ENCODE measurements at places on chromosomes 7 and 10.

DNA sequence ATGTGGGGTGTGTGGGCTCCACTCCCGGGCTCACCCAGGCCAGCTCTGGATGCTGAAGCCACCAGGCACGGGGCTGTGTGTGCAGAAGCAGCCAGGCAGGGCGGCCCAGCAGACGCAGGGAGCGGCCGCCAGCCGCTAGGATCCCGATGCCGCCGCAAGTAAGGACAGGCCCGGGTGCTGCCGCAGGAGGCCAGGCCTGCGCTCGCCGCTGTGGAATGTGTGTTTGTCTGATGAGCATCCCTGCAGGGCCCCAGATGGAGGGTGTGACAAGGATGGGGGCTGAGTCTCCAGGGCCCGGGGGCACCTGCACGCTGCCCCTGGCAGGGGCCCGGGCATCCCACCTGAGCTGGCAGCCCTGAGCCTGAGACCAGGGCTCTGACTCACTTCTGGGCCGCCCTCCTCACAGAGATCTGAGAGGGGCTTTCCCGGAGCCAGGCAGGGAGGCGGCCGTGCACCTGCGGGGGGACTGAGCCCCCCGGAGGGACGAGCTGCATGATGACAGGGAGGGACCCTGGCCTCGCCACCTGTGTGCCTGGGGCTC is 101.5 kb downstream of the FOXL3 start:
- DNase-seq: no peak

GRCh38 chr7:31432176-31432575 is 81.7 kb upstream of the ITPRID1 start:
- DNase-seq: no peak

- no peak for DNase-seq
Observed at GRCh38 chr10:81215498-81215897, 659.5 kb upstream of the NRG3 start.

GRCh38 chr7:75691793-75692543 is 46.8 kb downstream of the HIP1 start:
- DNase-seq: no peak

- DNase-seq: no peak
Observed at GRCh38 chr10:78651287-78651686, 417.5 kb upstream of the ZMIZ1 start.

DNA sequence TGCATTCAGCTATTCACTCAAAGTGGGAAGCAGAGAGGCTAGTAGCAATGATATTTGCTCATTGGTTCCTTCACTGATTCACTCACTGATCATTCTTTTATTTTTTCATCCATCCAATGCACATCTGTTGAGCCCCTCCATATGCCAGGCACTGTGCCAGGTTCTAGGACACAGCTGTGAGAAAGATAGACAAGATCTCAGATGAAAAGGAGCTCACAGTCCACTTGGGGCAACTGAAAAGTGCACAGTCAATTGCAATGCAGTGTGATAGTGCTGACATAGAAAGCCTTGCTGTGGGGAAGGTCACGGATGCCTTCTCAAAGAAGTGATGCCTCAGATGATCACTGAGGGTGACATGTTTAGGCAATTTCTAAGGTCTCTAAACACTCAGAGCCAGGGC is 262.3 kb downstream of the PTEN start:
- DNase-seq: no peak

DNA sequence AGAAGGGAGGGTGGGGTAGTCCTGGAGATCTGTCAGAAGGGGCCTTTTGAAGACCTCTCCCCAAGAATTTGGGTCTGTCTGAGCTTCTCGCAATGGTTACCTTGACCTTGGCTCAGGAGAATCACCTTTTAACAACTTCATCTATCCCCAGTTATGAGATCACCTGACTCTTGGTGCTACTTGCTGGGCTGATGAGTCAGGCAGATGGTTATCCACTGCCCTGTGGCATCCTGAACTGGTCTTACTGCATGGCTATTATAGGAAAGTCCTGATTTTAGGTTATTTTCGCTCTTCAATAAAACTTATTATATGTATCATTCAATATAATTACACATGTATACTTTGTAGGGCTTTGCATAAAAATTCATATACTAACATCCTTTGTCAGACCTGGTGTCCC is 274.7 kb downstream of the GFRA1 start:
- no peak for DNase-seq

DNA sequence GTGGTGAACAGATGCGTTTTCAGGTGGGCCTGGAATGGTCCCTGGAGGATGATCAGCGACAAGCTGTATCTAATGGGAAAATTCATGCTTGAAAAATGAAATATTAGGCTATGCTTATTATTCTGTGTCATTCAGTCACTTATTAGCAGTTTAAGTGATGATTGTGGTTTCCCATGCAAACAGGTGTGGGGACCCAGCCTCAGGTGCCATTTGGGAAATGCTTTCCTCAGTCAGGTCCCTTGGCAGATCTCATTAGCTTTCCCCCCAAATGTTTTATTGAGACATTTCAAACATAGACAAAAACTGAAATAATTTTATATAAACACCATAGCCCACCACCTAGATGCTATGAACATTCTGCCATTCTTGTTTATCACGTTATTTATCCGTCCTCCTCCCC is 411 bp upstream of the SNX10 start:
- no peak for DNase-seq

DNA sequence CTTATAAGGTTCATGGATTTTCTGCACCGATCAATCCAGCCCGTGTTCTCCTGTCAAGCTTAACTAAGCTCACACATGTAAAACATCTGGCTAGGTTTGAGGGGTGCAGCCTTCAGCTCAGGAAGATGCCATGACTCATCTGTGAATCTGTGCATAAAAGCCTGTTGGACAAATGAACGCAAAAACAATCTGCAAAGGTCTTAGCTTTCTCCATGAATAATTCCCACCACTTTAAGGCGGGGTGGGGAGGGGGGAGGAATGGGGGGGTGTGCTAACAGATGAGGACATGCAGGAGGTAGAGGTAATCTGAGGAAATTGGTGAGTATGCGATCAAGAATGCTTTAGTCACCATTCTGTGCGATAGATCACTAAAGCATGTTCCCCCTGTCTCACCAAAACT is 4.8 kb downstream of the DOCK4 start:
- no peak for DNase-seq

- no peak for DNase-seq
Observed at GRCh38 chr10:4635883-4636282, 190.1 kb upstream of the AKR1E2 start.

- no peak for DNase-seq
Observed at GRCh38 chr7:70947181-70947580, 184.8 kb upstream of the GALNT17 start.

- no peak for DNase-seq
Observed at GRCh38 chr7:107592361-107593024, 12.4 kb downstream of the BCAP29 start.

- DNase-seq: no peak
Observed at GRCh38 chr7:33355386-33355785, 226.0 kb downstream of the BBS9 start.

GRCh38 chr10:73997461-73997786 is 492 bp upstream of the VCL start:
- DNase-seq: peak; percentile 57

DNA sequence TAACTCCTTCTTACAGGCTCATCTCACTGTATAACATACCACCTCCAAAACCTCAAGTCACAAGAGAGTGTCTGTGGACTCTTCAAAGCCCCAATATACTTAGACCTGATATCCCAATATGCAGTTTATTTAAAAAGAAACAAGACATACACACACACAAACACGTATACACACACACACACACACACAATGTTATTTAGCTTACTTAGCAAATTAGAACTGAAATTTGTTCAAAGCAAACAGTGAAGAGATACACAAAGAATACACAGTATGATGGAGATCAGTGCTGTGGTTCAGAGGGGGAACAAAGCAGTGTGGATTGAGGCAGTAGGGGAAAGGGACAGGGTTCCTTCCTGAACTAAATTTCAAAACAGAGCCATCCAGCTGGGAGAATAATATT is 807.2 kb downstream of the IPMK start:
- DNase-seq: no peak

- DNase-seq: no peak
Observed at GRCh38 chr10:13528875-13529713, at the start of gene BEND7. Gene BEND7 (minus strand): TSS chr10:13529014. CDS start chr10:13528533, 481 bp downstream.

- DNase-seq: no peak
Observed at GRCh38 chr7:74479961-74480829, 26.5 kb downstream of the GTF2IRD1 start.

GRCh38 chr7:141788296-141788695 is 1.7 kb upstream of the TAS2R5 start:
- no peak for DNase-seq

DNA sequence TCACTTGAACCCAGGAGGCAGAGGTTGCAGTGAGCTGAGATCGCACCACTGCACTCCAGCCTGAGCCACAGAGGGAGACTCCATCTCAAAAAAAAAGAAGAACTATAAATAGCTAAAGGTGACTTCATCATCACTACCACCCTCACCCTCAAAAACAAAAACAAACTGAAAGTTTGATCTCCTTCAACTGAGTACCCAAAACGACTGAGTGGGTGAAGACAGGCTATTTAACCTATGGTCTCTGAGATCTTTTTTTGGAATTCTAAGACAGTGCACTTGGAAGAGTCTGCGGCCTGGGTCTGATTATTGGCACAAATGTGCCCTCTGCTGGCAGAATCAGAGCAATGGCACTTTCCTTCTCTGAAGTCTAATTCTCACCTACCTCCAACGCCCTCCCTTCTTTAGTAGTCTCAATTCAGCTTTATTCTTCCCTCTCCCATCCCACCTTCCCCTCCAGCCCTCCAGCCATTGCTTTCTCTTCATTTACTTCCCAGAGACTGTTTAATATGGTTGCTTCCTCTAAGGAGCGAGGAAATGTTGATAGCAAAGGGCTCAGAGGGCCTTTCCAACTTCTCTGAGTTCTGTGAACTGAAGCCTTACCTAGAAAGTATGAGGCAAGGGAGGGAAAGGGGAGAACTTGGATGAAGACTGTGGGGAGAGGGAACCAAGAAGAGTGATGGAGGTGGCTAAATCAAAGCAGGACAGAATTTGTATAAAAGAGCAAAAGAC is 2.9 kb upstream of the MYOZ1 start:
- peak; percentile 17 for DNase-seq

DNA sequence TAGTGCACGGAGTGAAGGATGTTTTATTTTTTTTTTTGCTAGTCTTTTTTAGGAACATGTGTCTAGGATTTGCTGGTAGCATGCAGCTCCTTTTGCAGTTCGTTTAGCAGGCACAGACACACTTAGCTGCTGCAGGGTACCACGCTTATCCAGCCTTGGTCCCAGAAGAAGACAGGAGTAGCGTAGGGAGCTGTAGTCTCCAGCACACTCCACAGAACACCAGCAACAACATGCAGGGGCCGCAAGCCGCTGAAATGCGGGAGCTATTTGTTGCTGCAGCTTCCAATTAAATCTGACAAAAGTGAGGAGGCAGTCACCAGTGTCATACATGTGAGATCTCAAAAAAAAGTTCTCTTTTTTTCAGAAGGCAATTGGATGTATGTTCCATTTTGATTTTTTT is 486.2 kb upstream of the KLF6 start:
- DNase-seq: no peak

DNA sequence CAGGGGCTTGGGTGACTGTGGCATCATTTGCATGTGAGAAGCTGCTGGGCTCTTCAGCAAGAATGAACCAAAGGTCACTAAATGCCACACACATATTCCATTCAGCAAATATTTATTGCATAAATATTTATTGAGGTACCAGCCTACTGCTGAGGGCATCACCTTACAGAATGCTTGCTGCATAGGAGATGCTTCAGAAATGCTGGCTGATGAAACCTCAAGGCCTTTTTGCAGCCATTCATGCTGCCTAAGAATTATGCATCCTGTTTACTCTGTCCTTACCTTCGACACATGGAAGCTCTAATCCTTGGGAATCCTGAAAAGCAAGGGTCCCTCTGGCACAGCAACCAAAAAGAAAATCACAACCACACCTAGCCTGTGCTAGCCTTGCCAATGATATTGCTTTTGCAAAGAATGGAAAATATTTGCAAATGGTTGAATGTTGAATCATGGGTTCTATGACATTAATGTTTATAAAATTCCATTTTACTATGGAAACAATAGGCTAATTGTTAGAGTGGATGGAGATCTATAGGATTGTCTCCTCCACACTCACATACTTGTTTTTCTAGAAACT is 79.6 kb downstream of the PCGF5 start:
- no peak for DNase-seq

DNA sequence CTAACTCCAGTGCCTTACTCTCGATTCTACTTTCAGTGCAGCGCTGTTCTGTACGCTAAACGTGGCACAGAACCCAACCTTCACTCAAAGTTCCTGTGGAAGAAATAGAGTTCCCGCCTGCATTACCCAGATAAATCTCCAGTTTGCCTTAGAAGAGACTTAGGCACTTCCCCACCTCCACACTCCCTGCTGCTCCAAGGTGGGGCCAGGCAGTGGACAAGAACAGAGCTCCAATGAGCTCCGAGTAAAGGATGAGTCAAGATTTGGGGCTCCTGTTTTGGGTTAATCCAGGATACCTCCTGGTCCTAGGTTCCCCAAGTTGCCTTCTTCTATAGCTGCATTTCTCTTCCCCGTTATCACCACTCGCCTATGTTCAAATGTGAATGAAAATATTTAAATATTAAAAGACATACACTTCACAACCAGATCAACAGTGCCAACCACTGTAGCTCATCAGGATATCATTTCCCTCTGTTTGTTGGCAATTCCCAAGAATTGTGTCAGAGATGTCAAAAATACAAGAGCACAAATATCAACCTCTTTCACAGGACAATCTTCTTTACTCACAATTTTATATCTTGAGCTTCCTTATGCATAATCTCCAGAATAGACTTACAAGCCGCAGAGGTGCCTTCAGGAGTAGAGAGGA is 48.0 kb downstream of the MALSU1 start:
- DNase-seq: no peak

GRCh38 chr7:108268200-108268820 is 138.1 kb upstream of the LAMB4 start:
- no peak for DNase-seq

GRCh38 chr7:67518580-67518979 is 521.9 kb downstream of the TYW1 start:
- no peak for DNase-seq

- DNase-seq: peak; percentile 4
Observed at GRCh38 chr10:32005050-32005449, 51.2 kb downstream of the KIF5B start.

DNA sequence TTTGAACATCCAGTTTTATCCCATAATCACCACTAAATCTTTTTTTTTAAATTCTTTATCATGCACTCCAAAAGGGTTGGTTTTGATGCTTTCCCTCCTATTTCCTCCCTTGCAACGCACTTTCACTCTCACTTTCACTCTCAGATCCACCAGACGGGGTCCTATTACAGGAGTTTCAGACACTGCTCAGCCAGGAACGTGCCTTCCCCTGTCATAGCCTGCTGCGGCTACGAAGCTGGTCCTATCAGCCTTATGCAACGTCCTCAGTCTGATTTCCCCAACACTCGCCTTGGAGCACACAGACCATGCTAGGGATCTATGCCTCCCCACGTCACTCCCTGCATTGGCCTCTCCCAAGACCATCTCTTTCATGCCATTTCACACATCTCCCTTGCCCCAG is 23.4 kb downstream of the ZPBP start:
- DNase-seq: no peak
